ENCODE measurements at places on chromosomes 4 and X.

DNA sequence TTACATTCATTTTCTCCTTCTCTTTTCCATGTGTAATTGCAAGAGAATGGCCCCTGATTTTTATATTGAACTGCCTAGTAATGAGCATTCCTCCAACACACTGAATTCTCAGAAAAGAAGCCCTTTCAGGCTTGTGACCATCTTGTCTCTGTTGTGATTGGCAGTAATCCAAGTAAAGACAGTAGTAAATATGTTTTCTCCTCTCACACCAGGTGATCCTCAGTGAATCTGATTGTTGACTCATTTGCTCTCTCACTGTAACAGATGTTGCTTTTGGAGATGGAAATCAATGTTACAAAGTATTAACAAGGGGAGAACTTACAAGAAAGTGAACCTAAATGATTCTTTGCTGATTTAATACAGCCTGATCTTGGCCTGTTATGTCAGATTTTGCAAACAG, 271.0 kb downstream of the AFF2 start:
- no peak for DNase-seq

- peak; percentile 22 for DNase-seq
Measured at GRCh38 chrX:137926090-137926489, 360.2 kb downstream of the ZIC3 start.

DNA sequence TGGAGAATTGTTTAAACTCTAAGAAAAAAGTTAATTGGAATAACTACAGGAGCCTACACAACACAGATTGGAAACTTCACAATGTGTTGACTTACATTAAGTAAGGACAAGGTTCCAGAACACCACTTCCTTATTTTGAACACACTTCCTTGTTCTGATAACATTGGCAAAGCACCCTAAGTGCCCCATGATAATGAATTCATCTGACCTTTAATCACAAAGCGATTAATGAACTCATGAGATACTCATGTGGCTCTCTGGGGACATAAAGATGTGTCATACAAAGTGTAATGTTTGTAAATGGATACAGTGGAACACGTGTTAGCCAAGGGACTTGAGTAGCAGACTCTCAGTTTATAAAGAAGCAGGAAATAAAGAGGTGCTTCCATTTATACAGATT, 69.0 kb upstream of the ATOH1 start:
- DNase-seq: no peak

- no peak for DNase-seq
Measured at GRCh38 chrX:42797651-42798269, 19.8 kb upstream of the PPP1R2C start.

- no peak for DNase-seq
Measured at GRCh38 chrX:112820364-112821268, 20.0 kb downstream of the AMOT start.

DNA sequence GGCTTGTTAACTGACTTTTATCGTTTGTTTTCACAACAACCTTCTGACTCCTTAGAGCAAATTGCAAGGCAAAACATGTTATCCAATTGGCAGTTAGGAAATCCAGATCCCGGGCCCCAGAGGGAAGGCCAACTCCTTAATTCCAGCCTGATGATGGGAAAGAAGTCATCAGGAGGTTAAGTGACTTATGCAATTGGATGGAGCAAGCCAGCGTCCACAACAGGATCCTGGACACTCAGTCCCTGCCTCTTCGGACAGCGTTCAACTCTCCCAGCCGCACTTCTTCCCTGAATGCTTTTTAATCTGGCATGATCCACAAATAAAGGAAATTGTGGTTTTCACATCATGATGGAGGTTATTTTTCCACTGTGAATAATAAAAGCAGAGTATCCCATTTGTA, 310.1 kb downstream of the RAB28 start:
- DNase-seq: no peak

GRCh38 chrX:49925176-49925575, 2.8 kb downstream of the CLCN5 start:
- peak; percentile 38 for DNase-seq

- peak; percentile 20 for DNase-seq
Measured at GRCh38 chrX:153816831-153817690, 13.3 kb downstream of the PDZD4 start.

GRCh38 chr4:152009983-152010709, 249.3 kb upstream of the GATB start:
- DNase-seq: no peak

DNA sequence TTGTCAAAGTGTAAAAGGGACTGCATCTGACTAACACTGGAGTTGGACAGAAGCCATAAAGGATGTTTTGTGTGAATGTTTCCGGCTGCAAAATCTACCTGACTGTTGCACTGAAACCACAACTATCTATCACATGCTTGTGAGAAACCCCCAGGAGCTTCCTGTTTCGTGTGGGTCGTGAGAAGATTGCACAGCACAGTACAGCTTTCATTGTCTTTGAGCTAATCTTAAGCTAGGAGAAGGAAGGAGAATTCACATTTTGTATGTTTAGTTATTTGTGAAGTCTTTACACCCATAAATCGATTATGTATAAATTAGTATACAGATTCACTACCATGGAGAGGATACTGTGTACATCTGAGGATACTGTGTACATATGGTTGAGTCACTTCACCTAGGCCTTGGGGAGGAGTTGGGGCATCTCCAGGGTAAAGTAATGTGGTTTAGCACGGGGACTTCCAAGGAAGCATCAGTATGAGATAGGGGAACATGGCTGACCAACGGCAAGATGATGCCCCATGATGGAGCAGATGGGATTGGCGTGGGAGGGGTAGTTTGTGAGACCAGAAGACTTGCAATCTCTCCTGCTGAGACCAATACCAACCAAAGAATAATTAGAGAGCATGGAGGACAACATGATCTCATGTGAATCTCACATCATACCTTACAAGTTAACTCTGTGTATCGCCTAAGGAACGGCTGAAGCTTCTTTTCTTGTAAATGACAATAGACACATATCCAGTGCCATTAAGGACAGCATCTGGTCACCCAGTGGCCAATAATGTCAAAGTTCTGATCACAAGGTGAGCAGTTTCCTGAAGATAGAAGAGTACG, 43.1 kb upstream of the FAM9C start:
- no peak for DNase-seq

- DNase-seq: no peak
Measured at GRCh38 chrX:16516232-16516876, 133.6 kb upstream of the S100G start.

DNA sequence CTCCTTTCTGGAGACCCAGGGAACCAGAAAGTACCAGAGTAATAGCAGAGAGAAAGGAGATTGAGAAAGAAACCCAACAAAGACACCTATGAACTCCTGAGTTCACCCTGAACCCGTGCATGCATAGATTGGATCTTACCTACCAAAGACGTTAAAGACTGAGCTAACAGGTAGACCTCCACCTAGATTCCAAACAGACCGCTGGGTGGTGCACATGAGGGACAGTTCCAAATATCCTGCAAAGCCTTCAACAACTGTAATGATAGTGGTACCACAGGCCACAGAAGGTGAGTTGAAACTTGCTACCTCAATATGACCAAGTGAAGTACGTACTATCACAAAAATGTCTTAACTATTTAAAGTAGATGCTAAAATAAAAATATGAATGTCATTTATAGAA, 34.0 kb upstream of the NR0B1 start:
- DNase-seq: no peak

DNA sequence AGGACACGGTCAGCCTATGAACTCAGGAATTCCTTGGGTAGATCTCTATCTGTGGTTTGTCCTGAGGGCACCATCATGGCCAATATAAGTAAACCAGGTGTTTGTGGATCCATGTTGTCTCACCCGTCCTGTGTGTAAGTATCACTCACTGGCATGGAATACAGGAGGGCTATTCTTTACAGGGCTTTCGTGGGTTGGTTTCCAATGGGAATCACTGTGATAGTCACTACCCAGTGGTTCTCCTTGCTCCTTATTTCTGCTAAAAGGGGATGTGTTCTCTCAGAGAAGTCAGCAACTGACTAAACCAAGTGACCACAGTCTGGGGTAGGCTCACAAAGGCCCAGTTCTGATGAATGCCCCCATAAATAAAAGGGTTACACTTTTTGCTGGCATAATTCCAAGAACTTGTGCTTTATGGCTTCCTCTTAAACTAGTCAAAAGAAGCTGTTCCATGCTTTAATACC, 236.7 kb upstream of the JADE1 start:
- DNase-seq: no peak

DNA sequence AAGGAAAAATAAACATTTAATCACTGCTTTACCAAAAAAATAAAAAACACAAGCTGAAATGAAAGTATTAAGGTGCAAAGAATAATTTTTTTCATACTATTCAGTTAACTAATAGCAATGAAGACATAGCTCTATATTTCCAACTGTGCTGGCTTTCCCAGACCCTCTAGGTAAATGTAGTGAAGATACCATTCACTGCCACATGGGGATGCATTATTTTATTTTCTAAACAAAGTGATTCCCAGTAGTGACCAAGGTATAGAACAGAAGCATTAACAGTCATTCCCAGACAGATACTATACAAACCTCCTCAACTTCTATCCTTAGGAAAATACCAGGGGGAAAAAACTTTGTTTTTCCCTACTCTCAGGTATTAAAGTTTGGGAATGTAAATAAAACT, 39.4 kb downstream of the ANTXR2 start:
- DNase-seq: no peak

DNA sequence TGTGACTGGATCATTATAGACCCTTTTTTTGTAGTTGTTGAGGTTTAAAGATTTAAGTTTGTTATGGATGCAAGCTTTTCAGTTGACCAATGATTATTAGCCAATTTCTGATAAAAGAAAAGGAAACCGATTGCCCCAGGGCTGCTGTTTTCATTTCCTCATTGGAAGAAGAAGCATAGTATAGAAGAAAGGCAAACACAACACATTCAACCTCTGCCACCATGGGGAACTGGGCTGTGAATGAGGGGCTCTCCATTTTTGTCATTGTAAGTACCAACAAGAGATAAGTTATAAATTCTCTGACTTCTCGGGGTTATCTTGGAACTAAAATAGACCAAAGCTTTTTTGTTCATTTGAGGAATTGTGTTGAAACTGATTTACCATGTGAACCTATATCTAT, at the start of gene CYBB:
TSS of gene CYBB (plus strand) at position 203 of the 400 bp plus-strand sequence. CDS start at position 222, 19 bp downstream.
- no peak for DNase-seq

- DNase-seq: no peak
Measured at GRCh38 chr4:122293374-122294365, 85.1 kb upstream of the ADAD1 start.

GRCh38 chrX:106902684-106903083, 457 bp downstream of the RIPPLY1 start:
- no peak for DNase-seq

Data from erythroblast (primary cell).